ENCODE measurements at places on chromosomes 7 and 10. TPM values are rescaled to one million over a fixed set of nuclear protein-coding genes. Genes with fewer than 3 reads are reported as not detected.

Gene SAMD9L
- total RNA-seq, result 28.4 TPM

- no peak for DNase-seq
Observed at GRCh38 chr7:29381206-29382094, 182.2 kb upstream of the PRR15 start.

Gene DPYSL4
- total RNA-seq, result 0.31 TPM

Gene HDAC9
- total RNA-seq, result 27.6 TPM

Gene STK32C
- 11.1 TPM for total RNA-seq

DNA sequence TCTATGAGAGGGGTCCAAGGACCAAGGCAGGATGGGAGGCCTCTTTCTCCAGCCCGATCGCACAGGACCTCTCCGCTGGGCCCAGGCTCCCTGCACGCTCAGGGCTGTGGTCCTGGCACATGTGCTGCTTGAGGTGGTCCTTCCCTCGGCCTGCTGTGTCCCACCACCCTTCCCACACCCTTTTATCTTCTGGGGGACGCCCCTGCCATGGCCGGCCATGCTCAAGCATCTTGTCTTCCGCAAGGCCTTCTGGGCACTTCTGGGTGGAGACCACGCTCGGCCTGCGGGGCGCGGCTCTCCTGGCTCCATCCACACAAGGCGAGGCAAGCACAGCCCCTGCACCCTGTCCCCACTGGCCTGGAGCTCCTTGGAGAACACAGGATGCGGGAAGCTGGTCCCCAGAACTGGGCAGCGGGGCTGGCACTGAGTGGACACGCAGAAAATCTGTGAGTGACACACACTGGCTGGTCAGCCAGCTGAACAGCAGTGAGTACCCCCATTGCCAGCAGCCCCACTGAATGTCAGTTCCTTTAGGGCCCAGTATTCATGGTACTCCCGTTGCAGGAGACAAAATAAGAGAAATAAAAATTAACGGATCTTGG is 115.9 kb downstream of the TCERG1L start:
- DNase-seq, result no peak

DNA sequence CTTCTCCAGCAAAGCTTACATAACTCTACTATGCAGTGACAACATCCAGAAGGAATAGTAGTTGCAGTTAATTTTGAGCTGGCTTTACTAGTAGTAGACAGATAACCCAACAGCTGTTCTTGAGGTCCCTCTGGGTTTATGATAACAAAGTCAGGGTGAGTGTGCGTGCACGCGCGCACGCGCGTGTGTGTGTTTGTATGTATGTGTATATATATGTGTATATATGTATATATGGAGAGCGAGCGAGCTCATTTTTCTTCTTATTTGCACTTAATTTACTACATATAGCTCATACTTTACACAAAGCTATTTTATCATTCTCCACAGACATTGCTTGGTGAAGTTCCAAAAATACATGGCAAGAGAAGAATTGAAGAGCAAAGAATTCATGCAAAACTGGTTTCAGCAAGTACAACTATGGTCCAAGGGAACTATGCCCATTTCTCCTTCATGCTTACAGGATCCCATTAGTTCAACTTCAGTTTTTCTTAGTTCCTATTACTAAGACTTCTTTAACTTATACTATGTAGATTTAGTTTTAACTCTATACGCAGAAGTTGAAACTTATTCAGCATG is 105.9 kb upstream of the TMEM168 start:
- DNase-seq, result no peak

- DNase-seq, result no peak
Observed at GRCh38 chr10:131099028-131099726, 212.3 kb downstream of the TCERG1L start.

Gene ANXA8L1
- total RNA-seq, result 0.31 TPM

GRCh38 chr7:103944230-103944900 is 45.1 kb downstream of the RELN start:
- no peak for DNase-seq

DNA sequence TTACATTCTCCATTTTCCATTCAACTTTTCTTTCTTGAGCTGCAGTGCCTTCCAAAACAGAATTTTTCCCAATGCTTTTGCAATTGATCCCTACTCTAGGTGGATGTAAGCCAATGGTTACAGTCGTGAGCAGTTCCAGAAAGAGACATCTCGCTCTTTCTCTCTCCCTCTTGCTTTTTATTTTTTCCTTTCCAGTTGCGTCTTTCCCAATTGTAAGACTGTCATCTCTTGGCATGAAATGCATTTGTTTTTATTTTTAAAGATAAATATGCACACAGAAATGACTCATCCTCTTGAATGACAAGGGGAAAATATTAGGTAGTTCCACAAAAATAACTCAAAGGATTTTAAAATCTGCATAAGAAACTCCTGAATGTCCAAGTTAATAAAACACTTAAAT is 25.1 kb downstream of the GLI3 start:
- no peak for DNase-seq

- DNase-seq, result no peak
Observed at GRCh38 chr10:97307441-97307840, 11.6 kb upstream of the FRAT1 start.

Gene ZNF804B
- not detected for total RNA-seq

- DNase-seq, result no peak
Observed at GRCh38 chr7:3712841-3713240, 411.8 kb downstream of the SDK1 start.

DNA sequence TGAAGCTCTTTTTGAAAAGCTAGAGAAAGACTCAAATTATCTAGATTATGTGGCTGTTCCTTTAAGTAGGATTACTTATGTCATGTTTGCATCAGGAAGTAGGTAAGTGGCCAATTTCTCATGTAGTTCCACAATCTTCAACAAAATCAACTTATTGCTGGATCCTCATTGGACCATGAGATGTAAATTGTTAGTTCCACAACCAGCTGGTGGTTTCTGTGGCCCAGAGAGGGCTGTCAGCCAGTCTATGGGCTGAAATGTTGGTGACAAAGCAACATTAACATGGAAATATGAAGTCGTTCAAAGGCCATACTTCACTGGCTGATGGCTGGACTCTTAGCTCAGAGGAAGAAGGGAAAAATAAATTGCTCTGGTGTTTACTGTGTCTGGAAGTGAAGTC is 157.9 kb downstream of the PLXDC2 start:
- DNase-seq, result no peak

GRCh38 chr10:126674741-126675515 is 4.4 kb upstream of the C10orf90 start:
- DNase-seq, result no peak

- DNase-seq, result no peak
Observed at GRCh38 chr10:100872034-100872791, 40.5 kb upstream of the SLF2 start.

DNA sequence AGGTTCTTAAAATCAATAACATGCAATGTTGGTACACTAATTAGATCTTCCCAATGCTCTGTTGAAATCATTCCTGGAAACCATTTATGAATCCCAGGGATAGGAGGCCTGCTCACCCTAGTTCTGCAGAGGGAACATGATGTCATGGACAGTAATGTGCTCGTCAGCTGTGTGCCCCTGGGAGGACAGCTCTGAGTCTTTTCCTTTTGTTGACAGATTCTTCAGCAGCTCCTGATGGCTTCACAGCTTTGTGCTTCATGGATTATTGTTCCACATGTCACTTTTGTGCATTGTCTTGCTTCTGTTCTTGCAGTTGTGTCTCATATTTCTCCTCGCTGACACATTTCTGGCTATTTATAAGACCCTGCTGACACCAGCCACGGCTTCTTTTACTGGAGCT is 367.5 kb downstream of the CCSER2 start:
- no peak for DNase-seq

DNA sequence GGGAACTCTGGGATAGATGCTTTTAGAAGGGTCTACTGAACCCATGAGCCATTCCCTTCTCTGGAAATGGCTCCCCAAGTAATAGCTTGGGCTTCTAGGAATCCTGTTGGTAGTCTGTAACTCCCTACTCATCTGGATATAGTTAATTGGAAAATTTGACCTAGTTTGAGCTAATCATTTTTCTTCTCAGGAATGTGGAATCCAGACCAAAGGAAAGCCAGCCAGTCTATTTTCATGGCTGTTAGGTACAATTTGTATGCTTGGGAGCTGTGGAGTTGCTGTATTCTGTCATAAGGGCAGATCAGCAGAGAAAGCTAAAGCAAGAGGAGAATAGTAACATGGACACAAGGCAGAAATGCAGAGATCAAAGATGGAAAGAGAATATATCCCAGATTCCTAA is 71.6 kb upstream of the C1GALT1 start:
- no peak for DNase-seq

- DNase-seq, result no peak
Observed at GRCh38 chr10:4527281-4527970, 298.6 kb upstream of the AKR1E2 start.
